ENCODE measurements at places on chromosomes 1 and 21.

DNA sequence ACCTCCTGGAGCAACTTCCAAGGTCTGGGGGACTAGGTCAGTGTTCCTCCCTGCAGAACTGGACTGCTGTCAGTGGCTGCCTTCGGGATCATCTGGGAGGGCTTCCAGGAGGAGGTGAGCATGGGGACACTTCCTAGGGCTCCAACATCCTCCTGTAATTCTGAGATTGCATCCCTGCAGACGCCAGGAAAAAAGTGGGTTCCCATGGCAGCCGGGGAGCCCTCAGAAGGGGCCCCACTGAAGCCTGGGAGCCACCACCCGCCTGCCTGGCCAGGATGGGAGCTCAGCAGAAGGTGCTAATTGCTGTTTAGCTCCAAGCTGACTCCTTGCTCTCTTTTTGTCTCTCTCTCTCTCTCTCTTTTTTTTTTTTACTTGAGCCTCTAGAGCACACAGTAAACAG lies 16.1 kb upstream of the ARF1 start:
- no peak for DNase-seq

DNA sequence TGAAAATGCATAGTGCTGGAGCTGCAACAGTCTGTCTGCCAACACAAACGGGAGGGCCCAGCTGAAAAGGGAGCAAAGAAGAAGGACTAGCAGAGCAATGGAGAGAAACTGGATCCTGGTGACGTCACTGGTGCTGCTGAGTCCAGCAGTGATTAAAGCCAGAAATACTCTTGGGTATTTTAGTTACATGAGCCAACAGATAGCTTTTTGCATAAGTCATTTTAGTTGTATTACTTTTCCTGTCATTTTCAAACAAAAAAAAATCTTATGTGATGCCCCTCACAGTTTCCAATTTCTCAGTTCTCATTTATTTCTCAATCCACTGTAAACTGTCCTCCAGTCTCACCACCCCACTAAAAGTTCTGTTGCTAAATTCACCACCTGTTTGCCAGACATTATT lies 38.7 kb upstream of the NEK7 start:
- DNase-seq, result no peak

- peak; percentile 28 for DNase-seq
Measured at GRCh38 chr1:36650200-36651065, 167.7 kb upstream of the CSF3R start.

DNA sequence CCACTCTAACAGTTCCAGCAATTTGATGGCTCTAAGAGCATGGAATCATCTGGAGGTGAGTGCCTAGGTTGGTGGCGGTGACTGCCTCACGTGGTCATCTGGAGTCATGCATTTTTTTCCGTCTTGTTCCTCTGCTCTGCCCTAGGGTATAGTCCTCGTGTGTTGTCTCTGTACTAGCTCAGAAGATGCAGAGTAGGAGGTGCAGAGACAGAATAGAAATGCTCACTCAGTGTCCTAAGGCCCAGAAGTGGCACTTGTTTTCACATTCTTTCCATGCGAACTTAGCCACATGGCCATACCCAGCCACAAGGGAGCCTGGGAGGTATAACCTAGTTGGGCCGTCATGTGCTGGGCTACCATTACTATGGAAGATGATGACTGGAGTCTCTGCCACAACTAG lies 30.3 kb downstream of the DYRK1A start:
- DNase-seq, result no peak

DNA sequence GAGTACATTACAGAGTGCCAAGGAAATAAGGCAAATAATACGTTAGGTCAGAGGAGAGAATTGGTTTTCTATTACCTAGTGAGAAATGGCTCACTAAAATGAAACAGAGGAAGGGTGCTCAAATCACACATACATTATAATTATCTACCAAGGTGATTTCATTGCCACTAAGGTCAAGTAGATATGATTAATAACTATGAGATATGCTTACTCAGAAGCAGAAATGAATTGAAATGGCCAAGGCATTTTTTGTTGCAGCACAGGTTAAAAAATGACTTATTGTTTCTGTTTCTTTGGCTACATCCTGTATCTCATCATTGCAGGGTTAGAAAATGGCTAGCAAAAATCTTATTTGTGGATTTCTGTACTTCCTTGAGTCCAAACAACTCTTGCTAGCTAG lies 154.5 kb upstream of the GORAB start:
- DNase-seq, result peak; percentile 17

- DNase-seq, result no peak
Measured at GRCh38 chr1:63322944-63323864, 837 bp downstream of the FOXD3 start.

DNA sequence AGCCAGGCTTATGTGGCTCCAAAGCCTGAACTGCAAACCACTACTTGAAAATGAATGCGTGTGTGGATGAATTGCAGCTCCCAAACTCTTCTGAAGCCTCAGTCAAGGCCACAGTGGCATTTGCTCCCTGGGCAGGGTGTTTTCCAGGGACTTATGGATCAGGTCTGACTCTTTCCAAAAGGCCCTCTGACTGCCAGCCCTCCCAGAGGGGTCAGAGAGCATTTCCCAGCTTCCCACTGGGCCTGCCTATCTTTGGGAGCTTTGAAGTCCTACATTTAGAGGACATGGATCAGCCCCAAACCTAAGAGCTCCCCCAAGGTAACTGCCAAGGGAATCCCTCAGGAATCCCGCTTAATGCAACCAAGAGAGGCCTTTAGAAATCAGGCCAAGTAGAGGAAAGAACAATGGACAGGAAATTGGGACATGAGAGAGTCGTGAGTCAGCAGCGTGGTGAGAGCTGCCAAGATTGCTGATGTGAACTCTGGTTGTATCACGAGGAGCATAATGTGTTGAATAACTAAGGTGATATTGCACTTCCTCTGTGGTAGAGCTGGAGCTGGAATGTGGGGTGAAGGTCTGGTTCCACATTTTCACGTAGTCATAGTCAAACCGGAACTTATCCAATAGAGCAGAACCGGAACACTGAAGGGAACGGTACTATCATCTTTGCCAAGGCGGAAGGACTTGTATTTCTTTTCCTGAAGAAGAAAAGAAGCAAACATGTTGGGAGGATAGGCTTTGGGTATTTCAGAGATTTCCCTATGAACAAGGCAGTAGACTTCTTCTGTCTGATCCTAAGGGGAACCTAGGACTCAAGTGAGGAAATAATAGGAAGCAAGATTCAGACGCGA lies 99.4 kb upstream of the JUN start:
- DNase-seq, result no peak

DNA sequence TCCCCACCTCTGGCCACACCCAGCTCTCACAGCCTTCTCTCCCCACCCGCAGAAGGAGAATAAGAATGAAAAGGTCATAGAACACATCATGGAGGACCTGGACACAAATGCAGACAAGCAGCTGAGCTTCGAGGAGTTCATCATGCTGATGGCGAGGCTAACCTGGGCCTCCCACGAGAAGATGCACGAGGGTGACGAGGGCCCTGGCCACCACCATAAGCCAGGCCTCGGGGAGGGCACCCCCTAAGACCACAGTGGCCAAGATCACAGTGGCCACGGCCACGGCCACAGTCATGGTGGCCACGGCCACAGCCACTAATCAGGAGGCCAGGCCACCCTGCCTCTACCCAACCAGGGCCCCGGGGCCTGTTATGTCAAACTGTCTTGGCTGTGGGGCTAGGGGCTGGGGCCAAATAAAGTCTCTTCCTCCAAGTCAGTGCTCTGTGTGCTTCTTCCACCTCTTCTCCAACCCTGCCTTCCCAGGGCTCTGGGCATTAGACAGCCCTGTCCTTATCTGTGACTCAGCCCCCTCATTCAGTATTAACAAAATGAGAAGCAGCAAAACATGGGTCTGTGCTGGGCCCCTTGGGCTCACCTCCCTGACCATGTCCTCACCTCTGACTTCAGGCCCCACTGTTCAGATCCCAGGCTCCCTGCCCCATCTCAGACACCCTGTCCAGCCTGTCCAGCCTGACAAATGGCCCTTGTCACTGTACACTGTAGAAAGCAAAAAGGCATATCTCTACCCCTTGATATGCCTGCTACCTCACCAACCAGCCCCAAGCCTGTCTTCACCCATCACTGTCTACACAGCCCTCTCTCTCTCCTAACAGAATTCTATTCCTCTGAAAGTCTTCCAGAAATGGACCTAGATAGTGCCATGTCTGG lies 3.2 kb downstream of the S100A9 start:
- no peak for DNase-seq
